Hindlimb muscle (tissue), 1 donor: ENCODE measurements at places on chromosomes 2 and 18.

DNA sequence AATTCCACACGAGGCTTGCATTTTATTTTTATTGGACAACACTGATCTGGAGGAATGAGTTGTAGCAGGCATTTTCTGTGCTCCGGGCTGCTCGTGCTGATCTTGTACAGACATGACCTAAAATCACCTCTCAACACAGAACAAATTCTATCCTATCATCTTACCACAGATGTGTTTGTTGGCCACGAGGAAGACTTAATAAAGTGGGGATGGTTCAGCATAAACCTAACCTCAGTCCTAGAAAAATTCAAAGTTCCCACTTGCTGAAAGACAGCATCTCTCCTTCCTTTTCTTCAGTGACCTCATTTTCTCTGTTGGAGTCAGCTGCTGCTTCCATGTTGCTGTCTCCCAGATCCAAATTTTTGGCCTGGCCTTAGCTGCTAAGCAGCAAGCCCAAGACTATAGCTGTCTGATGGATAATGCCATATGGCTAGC, 45.3 kb downstream of the RBKS start:
- DNase-seq: no peak

GRCh38 chr2:231519975-231520555, 10.2 kb downstream of the NMUR1 start:
- DNase-seq: no peak

GRCh38 chr18:57891707-57892391, 88.7 kb upstream of the ATP8B1 start:
- no peak for DNase-seq

DNA sequence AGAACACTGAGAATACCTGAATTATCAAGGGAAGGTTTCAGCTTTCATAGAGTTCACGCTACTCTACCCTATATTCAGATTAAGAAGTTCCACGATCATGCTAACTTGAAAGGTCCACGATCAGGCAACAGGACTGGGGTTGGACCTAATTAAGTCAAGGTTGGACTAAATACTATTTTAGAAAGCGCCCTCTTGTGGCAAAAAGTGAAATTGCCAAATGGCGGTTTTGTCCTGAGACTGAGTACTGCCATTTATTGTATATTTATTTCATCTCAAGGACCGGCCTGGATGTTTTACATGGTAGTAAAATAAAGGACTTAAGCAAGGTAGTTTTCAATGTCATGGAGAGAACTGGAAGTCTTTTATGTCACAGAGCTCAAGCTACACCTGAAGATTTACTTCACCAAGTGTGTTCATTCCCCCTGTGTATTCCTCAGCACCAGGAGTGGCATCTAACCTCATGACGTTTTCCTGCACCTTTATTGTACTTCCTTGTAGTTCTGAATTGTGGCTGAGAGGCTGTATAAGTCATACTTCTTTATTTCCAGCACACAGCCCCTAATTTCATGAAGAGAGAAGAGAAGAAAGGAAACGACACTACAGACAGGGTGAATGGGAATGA, 56.8 kb downstream of the SRD5A2 start:
- DNase-seq: peak; percentile 2

- peak; percentile 89 for DNase-seq
These were observed at the start of gene LPIN1 for GRCh38 chr2:11746376-11746806. Gene LPIN1 (plus strand): TSS chr2:11746632. CDS start chr2:11765542, 18,910 bp downstream.

- no peak for DNase-seq
These were observed 18.8 kb upstream of the RAB31 start for GRCh38 chr18:9689253-9689652.
